ENCODE measurements at places on chromosomes 11 and 22. TPM values are rescaled to one million over a fixed set of nuclear protein-coding genes. Genes with fewer than 3 reads are reported as not detected.

The MAJIN gene
- not detected for total RNA-seq

The VPREB1 gene
- not detected for total RNA-seq

The P2RY2 gene
- total RNA-seq: 25.6 TPM

The SOX6 gene
- 45.0 TPM for total RNA-seq

The KCTD17 gene
- total RNA-seq: 22.4 TPM

Data from tongue (tissue), 3 donors.